ENCODE measurements at places on chromosomes 12 and 14.

DNA sequence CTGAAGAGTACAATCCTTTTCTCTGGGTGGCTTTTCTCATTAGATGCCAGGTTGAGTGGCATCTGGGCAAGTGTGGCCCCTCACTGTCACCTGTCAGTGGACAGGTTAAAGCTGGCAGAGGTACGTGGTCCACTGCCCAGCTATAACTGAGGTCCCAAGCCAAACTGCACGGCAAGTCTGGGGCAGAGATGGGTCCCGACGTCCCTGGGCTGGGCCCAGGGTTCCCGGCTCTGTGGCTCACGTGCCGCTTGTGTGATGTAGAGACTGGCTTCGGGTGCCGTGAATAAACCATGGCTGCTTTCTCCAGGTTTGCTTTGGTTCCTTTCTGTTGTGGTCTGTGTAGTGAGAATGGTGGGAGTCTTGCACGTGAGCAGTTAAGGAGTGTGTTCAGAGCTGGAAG lies 77.7 kb downstream of the WDR20 start:
- DNase-seq = no peak

- no peak for DNase-seq
Observed at GRCh38 chr12:10151621-10152020, 20.3 kb downstream of the OLR1 start.

DNA sequence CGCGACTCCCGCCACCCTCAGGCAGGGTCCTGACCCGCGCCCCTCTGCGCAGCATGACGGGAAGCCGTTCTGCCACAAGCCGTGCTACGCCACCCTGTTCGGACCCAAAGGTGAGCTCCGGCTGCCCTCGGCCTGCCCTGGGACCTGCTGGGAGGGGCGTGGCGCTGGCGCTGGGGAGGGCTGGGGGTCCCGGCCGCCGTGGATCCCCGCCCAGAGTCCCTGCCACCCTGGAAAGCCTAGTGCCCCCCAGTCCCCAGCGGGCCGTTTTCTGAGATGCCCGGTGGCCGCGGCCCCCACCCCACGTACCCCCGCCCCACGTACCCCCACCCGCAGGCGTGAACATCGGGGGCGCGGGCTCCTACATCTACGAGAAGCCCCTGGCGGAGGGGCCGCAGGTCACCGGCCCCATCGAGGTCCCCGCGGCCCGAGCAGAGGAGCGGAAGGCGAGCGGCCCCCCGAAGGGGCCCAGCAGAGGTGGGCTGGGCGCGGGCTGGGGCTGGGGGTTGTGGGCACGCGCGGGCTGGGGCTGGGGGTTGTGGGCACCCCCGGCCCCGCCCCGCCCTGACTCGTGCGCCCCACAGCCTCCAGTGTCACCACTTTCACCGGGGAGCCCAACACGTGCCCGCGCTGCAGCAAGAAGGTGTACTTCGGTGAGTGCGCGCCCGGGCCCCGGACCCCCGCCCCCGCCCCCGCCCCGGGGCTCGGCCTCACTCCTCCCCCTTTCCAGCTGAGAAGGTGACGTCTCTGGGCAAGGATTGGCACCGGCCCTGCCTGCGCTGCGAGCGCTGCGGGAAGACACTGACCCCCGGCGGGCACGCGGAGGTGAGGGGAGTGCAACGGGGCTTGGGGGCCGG lies 4.0 kb downstream of the CRIP2 start:
- DNase-seq = no peak

DNA sequence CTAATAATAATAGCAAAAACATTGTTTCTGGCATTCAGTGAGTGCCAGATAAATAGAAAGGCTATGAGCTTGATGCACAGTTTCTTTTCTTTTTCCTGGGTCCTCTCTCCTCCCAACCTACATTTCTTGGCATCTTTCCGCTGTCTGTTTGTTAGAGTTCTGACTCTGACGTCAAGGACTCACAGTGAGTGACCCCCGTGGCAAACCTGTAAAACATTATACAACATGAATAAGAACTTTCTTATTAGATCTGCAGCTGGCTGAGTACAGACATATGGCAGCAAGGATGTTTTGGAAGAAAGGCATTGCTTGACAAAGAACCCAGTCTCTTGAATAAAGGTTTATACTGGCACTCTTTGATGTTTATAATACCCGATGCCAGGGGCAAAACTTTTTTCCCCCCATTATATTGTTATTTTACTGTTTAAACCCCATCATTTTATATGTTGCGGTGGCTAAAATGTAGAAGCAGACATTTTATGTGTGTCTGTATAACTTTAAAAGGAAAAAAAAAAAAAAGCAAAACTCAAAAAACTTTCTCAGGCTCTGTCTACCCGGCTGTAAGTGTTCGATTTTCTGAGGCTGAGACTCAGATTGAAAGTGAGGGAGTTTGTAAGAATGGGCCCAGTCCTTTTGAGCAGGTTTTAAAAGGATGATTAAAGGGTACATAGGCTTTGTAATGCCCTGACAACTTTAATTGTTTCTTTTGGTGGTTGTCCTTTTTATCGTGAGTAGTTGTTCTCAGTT lies 159.3 kb downstream of the PDE3A start:
- DNase-seq = no peak

GRCh38 chr12:53197011-53197640 lies 9.9 kb downstream of the ITGB7 start:
- no peak for DNase-seq

GRCh38 chr14:70257526-70257925 lies 68.8 kb upstream of the SLC8A3 start:
- DNase-seq = no peak

- no peak for DNase-seq
Observed at GRCh38 chr12:19431407-19432308, 7.6 kb upstream of the AEBP2 start.

GRCh38 chr12:46492471-46493085 lies 120.0 kb upstream of the SLC38A2 start:
- DNase-seq = no peak

- no peak for DNase-seq
Observed at GRCh38 chr14:58816416-58817115, 178.8 kb downstream of the DACT1 start.

GRCh38 chr12:85448548-85449139 lies 168.6 kb downstream of the ALX1 start:
- DNase-seq = no peak

DNA sequence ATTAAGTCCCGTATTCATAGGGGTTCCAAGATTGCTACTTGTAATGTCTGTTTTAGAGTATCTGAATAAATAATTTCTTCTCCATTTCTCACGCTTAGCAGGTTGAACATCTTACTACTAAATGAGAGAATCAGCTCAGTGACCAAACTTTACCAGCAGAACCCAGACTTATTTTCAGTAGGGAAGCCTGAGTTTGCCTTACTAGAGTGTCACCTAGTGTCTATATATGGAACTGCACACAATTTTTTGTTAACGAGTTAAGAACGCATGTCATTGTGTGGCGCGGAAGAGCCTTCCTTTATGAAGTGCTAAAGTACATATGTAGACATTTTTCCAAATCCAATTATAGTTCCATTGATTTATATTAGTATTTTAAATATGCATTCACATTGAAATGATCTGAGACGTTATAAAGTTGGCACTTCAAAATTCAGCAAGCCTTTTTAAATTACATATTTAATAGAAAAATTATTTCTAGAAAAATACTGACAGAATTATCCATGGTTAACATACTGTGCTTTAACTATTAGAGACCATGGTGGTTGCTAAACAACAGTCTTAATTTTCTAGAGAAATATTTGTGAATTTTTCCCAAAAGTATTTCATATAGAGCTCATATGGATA lies 88.3 kb downstream of the RPS29 start:
- DNase-seq = no peak

DNA sequence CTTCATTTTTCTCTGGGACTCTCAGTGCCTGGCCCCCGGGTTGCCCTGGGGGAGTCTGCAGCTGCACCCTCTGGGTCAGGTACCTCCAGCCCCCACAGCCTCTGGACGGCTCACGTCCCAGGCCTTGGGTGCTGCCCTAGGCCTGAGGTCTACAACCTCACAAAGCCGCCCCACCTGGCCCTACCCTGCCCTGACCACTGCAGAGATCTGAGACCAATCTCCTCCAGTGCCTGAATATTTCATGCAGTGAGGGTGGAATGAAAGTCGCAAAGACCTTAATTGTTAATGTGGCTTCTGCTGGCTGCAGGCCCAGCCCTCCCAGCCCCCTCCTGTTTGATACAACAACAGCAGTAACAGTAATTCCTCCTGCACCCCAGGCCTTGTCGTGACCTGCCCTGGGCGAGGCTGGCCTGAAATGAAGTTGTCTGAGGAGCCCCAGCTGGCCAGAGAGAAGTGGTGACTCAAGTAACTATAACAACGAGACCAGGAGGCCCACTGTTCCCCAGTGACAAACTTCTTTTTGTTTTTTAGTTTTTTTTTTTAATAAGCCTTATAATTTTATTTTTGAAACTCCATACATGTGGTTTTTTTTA lies 8.8 kb upstream of the CCDC85C start:
- peak; percentile 13 for DNase-seq

DNA sequence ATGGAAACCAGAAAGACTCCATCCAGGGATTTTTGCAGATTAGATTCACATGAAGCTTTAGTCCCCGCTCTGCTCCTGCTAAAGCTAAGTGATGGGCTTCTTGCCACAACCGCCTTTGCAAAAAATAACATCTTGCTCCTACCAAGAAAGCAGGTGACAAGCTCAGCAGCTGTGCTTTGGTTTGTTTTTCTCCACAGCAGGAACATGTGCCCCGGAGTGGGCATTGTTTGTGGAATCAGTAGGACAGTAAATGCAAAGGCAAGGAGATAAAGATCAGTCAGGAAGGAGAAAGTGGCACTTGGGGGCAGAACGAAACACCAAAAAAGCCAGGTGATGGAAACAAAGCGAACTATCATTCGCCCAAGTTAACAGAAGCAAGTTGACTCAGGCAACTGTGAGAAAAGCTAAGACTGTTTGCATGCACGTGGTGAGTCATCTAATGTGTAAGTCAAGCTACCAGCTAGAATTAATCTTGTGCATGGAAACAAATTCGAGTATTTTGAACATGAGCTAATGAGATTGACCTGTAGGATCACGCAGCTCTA lies 165.5 kb upstream of the PLXNC1 start:
- no peak for DNase-seq

DNA sequence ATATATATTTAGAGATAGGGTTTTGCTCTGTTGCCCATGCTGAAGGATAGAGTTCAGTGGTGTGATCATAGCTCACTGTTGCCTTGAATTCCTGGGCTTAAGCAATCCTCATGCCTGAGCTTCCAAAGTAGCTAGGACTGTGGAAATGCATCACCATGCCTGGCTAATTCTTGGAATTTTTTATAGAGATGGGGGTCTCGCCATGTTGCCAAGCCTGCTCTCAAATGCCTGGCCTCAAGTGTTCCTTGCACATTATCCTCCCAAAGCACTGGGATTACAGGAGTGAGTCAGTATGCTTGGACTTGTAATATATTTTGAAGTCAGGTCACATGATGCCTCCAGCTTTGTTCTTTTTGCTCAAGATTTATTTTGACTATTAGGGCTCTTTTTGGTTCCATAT lies 178.0 kb downstream of the RPAP3 start:
- no peak for DNase-seq

GRCh38 chr12:6605421-6606330 lies 1.5 kb downstream of the CHD4 start:
- no peak for DNase-seq

All from T1000 (cell line).